SHP77 (cell line): ENCODE measurements at places on chromosomes 3 and 15.
A peak's percentile ranks its signal among the peaks of the same experiment; 100 is the strongest.

DNA sequence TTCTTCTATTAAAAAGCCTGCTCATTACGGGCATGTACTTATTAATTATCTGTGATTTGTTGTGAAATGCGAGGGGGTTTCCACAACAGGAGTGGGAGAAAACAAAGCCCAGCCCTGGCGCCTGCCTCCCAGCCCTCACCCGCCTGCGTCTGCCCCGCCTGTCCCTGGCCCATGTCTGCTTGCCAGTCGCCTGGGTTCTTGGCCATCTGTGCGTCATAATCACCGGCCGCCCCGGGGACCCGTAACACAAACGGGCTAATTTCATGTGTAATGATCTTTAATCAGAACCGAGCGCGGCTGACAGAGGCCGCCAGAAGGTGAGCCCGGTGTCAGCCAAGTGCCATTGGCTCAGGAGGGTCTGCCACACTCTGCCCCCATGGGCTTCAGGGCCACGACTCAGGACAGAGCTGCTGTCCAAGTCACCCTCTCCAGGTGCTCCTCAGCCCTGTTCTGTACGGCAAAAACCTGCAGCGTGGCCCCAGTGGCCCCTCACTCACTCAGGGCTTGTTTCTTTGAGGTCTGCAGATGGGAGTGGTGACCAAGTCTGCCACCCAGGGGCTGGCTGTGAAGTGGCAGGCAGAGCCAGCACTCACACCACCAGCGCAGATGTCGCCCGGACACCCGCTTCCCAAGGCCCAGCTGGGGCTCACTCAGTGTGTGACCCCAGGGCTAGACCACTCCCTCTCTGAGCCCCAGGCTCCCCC, 28.8 kb upstream of the TMEM115 start:
- peak; percentile 63 for DNase-seq

DNA sequence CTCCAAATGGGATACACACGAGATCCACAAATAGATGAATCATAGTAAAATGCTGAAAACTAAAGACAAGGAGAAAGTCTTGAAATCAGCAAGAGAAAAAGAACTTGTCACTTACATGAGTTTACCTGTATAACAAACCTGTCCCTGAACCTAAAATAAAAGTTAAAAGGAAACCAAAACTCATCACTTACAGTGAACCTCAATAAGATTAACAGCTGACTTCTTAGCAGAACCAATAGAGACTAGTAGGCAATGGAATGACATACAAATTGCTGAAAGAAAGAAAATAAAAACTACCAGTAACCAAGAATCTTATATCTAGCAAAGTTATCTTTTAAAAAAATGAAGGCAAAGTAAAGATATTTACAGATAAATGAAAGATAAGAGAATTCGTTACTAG, 27.4 kb downstream of the SEC22A start:
- no peak for DNase-seq

- DNase-seq = no peak
Observed at GRCh38 chr3:16604433-16604832, 790 bp downstream of the DAZL start.

GRCh38 chr15:25249236-25250010, 189.4 kb downstream of the UBE3A start:
- no peak for DNase-seq

GRCh38 chr3:78900426-78900825, 867.4 kb downstream of the ROBO1 start:
- DNase-seq = no peak

GRCh38 chr3:17110660-17111396, 226.1 kb downstream of the PLCL2 start:
- DNase-seq = no peak

DNA sequence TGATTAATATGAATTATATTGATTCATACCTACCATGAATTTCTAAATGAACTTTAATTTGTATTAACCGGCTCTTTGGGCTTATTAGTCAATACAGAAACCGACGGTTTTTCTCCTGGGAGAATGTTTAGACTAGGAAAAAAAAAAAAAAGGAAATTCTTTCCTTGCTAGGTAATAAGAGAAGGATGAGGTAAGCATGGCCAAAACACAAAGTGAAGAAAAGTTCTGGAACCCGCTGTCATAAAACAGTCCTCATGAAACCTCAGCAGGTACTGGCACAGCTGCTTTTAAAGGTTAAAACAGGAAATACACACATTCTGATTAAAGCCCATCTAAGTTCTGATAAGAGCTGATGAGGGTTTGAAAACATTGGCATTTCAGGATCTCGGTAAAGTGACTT, 30.8 kb upstream of the PSTPIP1 start:
- no peak for DNase-seq

- peak; percentile 48 for DNase-seq
Observed at GRCh38 chr15:85289677-85290365, 90.6 kb upstream of the AKAP13 start.

GRCh38 chr3:130504701-130505100, 12.3 kb upstream of the COL6A6 start:
- DNase-seq = no peak

DNA sequence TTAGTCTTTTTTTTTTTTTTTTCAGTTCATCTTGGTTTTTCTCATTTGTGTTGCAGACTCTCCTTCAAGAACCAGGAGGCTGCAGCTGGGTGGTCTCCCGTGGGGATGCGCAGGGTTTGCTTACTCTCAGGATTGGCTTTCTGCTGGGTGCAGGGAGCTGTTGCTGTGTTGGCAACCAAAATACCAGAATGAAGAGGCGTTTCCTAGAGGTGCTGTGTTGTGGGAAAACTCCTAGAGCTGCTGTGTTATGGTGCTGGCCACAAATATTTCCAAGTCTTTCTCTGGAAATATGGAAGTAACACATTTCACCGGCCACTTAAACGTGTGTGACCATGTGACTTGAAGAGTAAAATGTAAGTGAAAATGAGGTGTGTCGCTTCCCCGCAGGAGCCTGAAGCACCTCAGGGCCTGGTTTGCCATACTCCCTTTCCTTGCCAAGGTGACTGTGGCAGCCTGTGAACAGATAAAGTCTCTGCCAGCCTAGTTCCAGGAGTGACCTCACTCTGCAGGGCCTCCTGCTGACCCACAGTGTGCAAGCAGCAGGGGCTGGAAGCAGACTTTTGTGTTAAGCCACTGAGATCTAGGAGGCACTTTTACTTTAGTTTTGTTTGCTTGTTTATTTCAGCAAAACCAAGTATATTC, 258.9 kb downstream of the ADAMTS17 start:
- no peak for DNase-seq
